NT2/D1 (cell line): ENCODE measurements at places on chromosomes 11 and 22.

DNA sequence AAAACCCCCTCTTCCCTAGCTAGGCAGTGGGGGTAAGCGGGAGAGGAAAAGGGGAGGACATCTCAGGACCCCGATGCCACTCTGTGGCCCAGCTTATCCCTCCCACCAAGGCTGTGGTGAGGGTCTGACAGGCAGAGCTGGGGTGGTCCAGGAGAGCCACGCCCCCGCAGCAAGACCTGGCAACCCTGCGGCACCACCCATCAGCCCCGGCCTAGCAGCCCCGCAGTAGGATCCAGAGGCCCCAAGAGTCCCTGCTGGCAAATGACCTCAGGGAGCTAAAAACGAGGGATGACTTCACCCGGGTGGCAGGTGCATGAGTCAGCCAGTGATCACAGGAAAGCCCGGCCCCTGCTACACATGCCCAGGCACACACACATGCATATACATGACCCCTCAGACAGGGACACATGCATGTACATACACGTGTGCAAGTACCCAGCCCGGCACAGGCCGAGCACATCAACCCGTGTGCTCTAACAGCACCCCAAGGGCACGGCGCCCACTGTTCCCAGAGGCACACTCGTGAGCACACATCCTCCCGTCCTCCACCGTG, 32.3 kb downstream of the ARVCF start:
- no peak for DNase-seq

GRCh38 chr11:65433657-65434056, 11.1 kb downstream of the NEAT1 start:
- DNase-seq = no peak

DNA sequence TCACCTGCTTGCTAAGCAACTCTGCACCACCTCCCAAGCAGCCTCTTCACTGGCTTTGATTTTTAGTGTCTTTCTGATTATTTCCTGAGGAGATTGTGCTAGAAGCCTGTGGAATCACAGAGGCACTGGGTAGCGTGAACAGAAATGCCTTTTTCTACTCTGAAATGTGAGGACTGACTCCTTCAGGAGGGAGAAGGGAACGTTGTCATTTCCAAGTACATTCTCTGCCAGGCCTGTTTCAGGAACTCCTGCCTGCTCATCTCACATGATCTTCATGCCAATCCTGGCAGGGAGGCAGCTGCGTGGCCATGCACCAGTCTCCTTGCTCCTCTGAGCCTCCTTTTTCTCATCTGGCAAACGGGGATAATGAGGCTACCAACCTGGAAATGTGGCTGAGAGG, 49.8 kb upstream of the PRDM11 start:
- DNase-seq = no peak

DNA sequence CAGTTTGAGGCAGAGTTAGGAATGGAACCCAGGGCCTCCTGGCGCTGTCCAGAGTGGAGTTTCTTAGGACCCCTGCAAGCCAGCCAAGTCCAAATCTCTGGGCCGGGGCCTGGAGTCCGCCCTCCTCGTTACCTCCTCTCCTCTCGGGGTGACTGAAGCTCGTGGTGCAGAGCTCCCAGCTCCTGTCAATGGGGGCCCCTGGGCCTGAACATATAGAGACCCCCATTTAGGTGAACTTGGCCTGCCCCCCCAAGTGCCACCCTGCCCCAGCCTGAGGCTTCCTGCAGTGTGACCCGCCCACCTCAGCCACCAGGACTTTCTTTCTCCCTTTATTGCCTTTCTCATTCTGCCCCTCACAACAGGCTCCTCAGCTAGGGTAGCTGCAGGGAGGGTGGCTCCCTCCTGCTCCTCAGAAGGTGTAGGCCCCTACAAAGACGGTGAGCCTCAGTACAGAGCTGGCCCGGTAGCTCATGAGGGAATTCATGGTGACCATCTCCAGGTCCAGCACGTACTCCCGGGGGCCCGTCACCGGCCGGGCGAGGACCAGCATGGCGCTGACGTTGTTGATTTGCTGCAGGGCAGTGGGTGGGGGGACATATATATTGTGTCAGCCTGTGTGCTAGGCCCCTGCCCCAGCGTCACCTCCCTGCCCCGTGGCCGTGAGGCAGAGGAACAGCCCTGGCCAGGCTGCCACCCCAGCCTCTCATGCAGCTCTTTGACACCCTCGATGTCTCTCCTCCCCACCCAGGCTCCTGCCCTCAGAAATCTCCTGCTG, 5.9 kb downstream of the EFEMP2 start:
- DNase-seq = no peak
